ENCODE measurements at places on chromosomes 16 and 17. TPM values are rescaled to one million over a fixed set of nuclear protein-coding genes. Genes with fewer than 3 reads are reported as not detected.

- H3K27me3 ChIP-seq = no peaks in the 10 kb centered on the region
- peak overlapping the region; percentile 59 for H3K27ac ChIP-seq
- H3K4me1 ChIP-seq = peaks cover 39% of the 10 kb centered on the region
Measured at GRCh38 chr16:12184419-12184917, 207.9 kb downstream of the SNX29 start.

GRCh38 chr16:4991754-4992153, 33.6 kb downstream of the SEC14L5 start:
- no peaks in the 10 kb centered on the region for H3K36me3 ChIP-seq
- no peaks in the 10 kb centered on the region for H3K4me1 ChIP-seq
- peaks cover 10% of the 10 kb centered on the region for H3K27me3 ChIP-seq
- no peak overlapping the region for H3K27ac ChIP-seq

- H3K27ac ChIP-seq = peak overlapping the region; percentile 18
- DNase-seq = peak; percentile 80
- no peak overlapping the region for H3K4me3 ChIP-seq
Measured at GRCh38 chr17:75909812-75910274, 5.2 kb upstream of the MRPL38 start.

GRCh38 chr16:67723911-67724305, 4.8 kb upstream of the GFOD2 start:
- no peak for DNase-seq
- H3K4me1 ChIP-seq = peaks cover 7% of the 10 kb centered on the region
- H3K4me3 ChIP-seq = no peak overlapping the region
- no peaks in the 10 kb centered on the region for H3K27me3 ChIP-seq
- no peak overlapping the region for H3K27ac ChIP-seq

- H3K4me3 ChIP-seq = no peak overlapping the region
- no peak for DNase-seq
- H3K27me3 ChIP-seq = no peaks in the 10 kb centered on the region
- no peak overlapping the region for H3K27ac ChIP-seq
- H3K36me3 ChIP-seq = no peaks in the 10 kb centered on the region
Measured at GRCh38 chr17:71987634-71988033, 133.2 kb upstream of the SOX9 start.

GRCh38 chr17:3834811-3835210, 11.2 kb downstream of the NCBP3 start:
- H3K27me3 ChIP-seq = no peaks in the 10 kb centered on the region
- H3K36me3 ChIP-seq = peaks cover 32% of the 10 kb centered on the region
- no peak overlapping the region for H3K4me3 ChIP-seq
- no peak for DNase-seq

DNA sequence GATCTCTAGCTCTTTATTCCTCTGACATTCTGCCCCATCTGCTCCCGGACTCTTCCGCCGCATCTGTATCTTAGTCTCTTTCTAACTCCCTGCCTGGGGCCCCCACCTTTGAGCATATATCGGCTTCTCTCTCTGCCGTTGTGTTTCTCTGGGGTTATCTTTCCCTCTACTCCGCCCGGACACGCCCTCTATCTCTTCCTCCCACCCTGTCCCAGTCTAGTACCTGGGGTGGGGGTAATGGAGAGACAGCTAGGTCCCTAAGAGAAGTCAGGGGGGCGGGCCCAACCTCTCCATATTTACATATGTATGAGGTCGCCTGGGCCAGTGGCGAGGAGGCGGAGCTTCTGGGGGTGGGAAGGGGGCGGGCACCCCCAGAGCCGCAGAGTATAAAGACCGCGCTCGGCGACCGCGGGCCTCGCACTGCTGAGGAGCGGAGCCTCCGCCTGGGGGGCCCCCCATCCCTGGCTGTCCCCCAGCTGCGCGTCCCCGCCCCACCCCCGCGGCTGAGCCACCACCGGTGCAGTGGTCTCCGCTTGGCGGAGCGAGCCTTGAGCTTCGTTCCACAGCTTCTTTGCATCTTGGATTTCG, at the start of gene ATP1B2:
Gene ATP1B2, plus strand, starts transcription at position 418 of the 588 bp plus-strand sequence. CDS start 593 bp downstream, outside the sequence.
- H3K27me3 ChIP-seq = no peaks in the 10 kb centered on the region
- H3K4me3 ChIP-seq = peak within 1 kb of the TSS; percentile 44
- H3K27ac ChIP-seq = peak within 1 kb of the TSS; percentile 50
- peak; percentile 75 for DNase-seq
- no peaks in the 10 kb centered on the region for H3K36me3 ChIP-seq

- H3K36me3 ChIP-seq = no peaks in the 10 kb centered on the region
- no peak for DNase-seq
- H3K4me3 ChIP-seq = no peak overlapping the region
- H3K4me1 ChIP-seq = no peaks in the 10 kb centered on the region
Measured at GRCh38 chr17:11138023-11138422, 103.0 kb upstream of the SHISA6 start.

DNA sequence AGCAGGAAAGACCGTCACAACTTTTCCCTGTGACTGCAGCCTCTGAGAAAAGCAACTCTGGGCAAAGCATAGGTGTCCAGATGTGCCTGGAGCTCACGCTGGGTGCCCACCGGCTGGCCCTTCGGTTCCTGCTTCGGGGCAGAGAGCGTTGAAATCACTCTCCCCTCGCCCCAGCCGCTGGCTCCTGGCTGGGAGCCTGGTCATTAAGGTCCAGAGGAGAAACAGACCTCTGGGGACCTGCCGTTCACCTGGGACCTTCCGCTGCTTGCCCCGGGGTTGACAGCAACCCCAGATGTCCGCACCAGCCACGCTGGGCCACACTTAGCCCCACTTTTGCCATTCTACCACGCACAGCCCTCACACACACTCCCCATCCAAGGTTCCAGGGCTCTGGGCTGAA, 13.1 kb downstream of the MRM3 start:
- no peak for DNase-seq
- peaks cover 14% of the 10 kb centered on the region for H3K4me1 ChIP-seq
- H3K4me3 ChIP-seq = no peak overlapping the region
- H3K27ac ChIP-seq = no peak overlapping the region

- peaks cover 59% of the 10 kb centered on the region for H3K4me1 ChIP-seq
- no peak for DNase-seq
- no peak overlapping the region for H3K4me3 ChIP-seq
- H3K36me3 ChIP-seq = no peaks in the 10 kb centered on the region
- no peak overlapping the region for H3K27ac ChIP-seq
Measured at GRCh38 chr16:72979974-72980373, 68.0 kb downstream of the ZFHX3 start.

DNA sequence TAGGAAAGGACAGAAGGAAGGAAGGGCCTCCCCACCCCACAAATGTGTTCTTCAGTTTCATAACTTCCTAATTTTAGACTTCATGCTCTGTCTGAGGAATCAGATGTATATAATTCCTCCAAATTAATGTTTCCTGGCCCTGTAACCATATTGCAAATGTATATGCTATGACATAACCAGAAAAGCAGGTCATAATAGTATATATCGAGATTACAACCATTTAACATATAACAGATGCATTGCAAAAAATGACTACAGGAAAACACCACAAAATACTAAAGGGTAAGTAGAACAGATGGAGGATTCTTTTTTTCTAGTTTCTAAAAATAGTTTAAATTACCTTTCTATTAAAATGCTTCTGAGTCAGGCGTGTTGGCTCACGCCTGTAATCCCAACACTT, 3.1 kb upstream of the EXOC7 start:
- no peak overlapping the region for H3K4me3 ChIP-seq
- peaks cover 13% of the 10 kb centered on the region for H3K4me1 ChIP-seq
- H3K27me3 ChIP-seq = no peaks in the 10 kb centered on the region
- no peak overlapping the region for H3K27ac ChIP-seq

GRCh38 chr16:26701243-26701886, 365.4 kb upstream of the C16orf82 start:
- H3K4me3 ChIP-seq = no peak overlapping the region
- no peaks in the 10 kb centered on the region for H3K4me1 ChIP-seq
- no peaks in the 10 kb centered on the region for H3K36me3 ChIP-seq
- no peaks in the 10 kb centered on the region for H3K27me3 ChIP-seq
- H3K27ac ChIP-seq = no peak overlapping the region

- H3K27ac ChIP-seq = no peak overlapping the region
- H3K27me3 ChIP-seq = no peaks in the 10 kb centered on the region
- no peaks in the 10 kb centered on the region for H3K36me3 ChIP-seq
- no peak overlapping the region for H3K4me3 ChIP-seq
- H3K4me1 ChIP-seq = peaks cover 9% of the 10 kb centered on the region
- peak; percentile 74 for DNase-seq
Measured at GRCh38 chr17:78117027-78117981, 11.3 kb downstream of the TMC6 start.

- DNase-seq = no peak
- H3K27ac ChIP-seq = no peak overlapping the region
- no peaks in the 10 kb centered on the region for H3K27me3 ChIP-seq
Measured at GRCh38 chr17:36657763-36658490, 56.5 kb downstream of the MRM1 start.

- no peaks in the 10 kb centered on the region for H3K27me3 ChIP-seq
- no peaks in the 10 kb centered on the region for H3K4me1 ChIP-seq
- H3K4me3 ChIP-seq = no peak overlapping the region
- no peaks in the 10 kb centered on the region for H3K36me3 ChIP-seq
Measured at GRCh38 chr16:64712026-64712425, 409.8 kb downstream of the CDH11 start.

GRCh38 chr17:53807286-53807685, 15.4 kb upstream of the KIF2B start:
- H3K36me3 ChIP-seq = no peaks in the 10 kb centered on the region
- H3K4me3 ChIP-seq = no peak overlapping the region
- no peaks in the 10 kb centered on the region for H3K4me1 ChIP-seq
- DNase-seq = no peak

GRCh38 chr16:3068487-3068886, 3.0 kb downstream of the IL32 start:
- peak overlapping the region; percentile 41 for H3K27ac ChIP-seq
- no peaks in the 10 kb centered on the region for H3K4me1 ChIP-seq
- no peaks in the 10 kb centered on the region for H3K36me3 ChIP-seq
- no peak for DNase-seq

GRCh38 chr17:5110816-5111215, 862 bp downstream of the ZNF232 start:
- H3K4me3 ChIP-seq = peak overlapping the region; percentile 68
- no peak for DNase-seq
- peaks cover 13% of the 10 kb centered on the region for H3K36me3 ChIP-seq

GRCh38 chr16:8430401-8430800, 159.9 kb downstream of the TMEM114 start:
- DNase-seq = no peak
- no peaks in the 10 kb centered on the region for H3K27me3 ChIP-seq
- H3K36me3 ChIP-seq = no peaks in the 10 kb centered on the region
- no peak overlapping the region for H3K4me3 ChIP-seq
- no peak overlapping the region for H3K27ac ChIP-seq

- no peaks in the 10 kb centered on the region for H3K36me3 ChIP-seq
- H3K27me3 ChIP-seq = no peaks in the 10 kb centered on the region
- peak; percentile 74 for DNase-seq
- H3K4me1 ChIP-seq = peaks cover 30% of the 10 kb centered on the region
- H3K4me3 ChIP-seq = peak overlapping the region; percentile 48
Measured at GRCh38 chr16:88686062-88686438, 257 bp downstream of the SNAI3 start.

DNA sequence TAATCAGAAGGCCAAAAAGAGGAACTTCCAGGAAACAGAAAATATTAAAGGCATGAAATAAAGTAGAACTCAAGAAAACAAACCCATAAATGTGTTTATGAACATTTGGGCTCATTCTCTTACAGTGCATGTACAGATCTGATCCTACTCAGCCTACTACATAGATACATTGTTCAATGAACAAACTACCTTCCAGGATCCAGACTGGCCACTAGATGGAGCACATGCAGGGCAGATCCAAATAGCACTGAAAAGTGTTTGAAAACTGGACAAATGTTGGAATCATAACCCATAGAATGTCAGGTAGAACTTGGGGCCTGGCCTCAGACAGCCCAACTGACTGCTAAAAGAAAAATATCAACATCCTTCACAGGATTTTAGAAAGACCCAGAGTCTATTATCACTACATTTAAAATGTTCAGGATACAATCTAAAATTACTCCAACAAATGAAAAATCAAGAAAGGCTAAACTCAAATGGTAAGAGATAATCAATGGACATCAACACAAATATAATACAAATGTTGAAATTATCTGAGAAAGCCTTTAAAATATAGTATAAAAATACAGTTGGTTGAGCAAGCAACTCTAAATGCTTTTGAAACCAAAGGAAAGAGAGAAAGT, 122.4 kb upstream of the NUDT7 start:
- no peaks in the 10 kb centered on the region for H3K27me3 ChIP-seq
- no peak overlapping the region for H3K4me3 ChIP-seq
- H3K27ac ChIP-seq = no peak overlapping the region
- no peaks in the 10 kb centered on the region for H3K36me3 ChIP-seq
- DNase-seq = peak; percentile 67

DNA sequence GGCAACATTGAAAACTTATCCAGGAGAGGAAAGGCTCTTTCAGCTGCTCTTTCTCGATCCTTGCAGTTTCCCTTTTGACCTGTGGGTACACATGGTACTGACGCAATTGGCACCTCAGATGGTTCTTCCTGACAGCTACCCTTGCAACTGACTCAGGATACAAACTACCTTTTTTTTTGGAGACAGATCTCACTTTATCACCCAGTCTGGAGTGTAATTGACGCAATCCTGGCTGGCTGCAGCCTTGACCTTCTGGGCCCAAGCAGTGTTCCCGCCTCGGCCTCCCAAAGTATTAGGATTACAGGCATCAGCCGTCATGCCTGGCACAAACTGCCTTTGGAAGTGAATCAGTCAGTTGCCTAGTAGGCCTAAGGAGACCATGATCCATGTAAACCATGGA, 607.2 kb downstream of the WWOX start:
- no peak overlapping the region for H3K4me3 ChIP-seq
- H3K4me1 ChIP-seq = no peaks in the 10 kb centered on the region
- no peak overlapping the region for H3K27ac ChIP-seq
- no peaks in the 10 kb centered on the region for H3K27me3 ChIP-seq
- DNase-seq = no peak
- no peaks in the 10 kb centered on the region for H3K36me3 ChIP-seq

- DNase-seq = no peak
- no peaks in the 10 kb centered on the region for H3K4me1 ChIP-seq
- no peaks in the 10 kb centered on the region for H3K36me3 ChIP-seq
- H3K27ac ChIP-seq = no peak overlapping the region
- H3K4me3 ChIP-seq = no peak overlapping the region
Measured at GRCh38 chr17:13572581-13572980, 29.1 kb downstream of the HS3ST3A1 start.

- no peaks in the 10 kb centered on the region for H3K36me3 ChIP-seq
- no peak overlapping the region for H3K4me3 ChIP-seq
- H3K27me3 ChIP-seq = no peaks in the 10 kb centered on the region
- no peak for DNase-seq
- H3K4me1 ChIP-seq = no peaks in the 10 kb centered on the region
Measured at GRCh38 chr17:69227541-69227940, 1.1 kb downstream of the ABCA10 start.

- no peak overlapping the region for H3K27ac ChIP-seq
- H3K4me3 ChIP-seq = no peak overlapping the region
- no peak for DNase-seq
- H3K4me1 ChIP-seq = peaks cover 10% of the 10 kb centered on the region
- H3K27me3 ChIP-seq = no peaks in the 10 kb centered on the region
Measured at GRCh38 chr17:44335968-44336367, 9.1 kb upstream of the GRN start.

GRCh38 chr17:39008633-39009032, 41.4 kb upstream of the FBXO47 start:
- no peak for DNase-seq
- H3K27ac ChIP-seq = no peak overlapping the region
- H3K36me3 ChIP-seq = no peaks in the 10 kb centered on the region
- H3K4me1 ChIP-seq = no peaks in the 10 kb centered on the region
- H3K4me3 ChIP-seq = no peak overlapping the region

ICAM2 gene
- total RNA-seq = 27.5 TPM

RTN4RL1 gene
- total RNA-seq = 2.3 TPM

PROCA1 gene
- 4.3 TPM for total RNA-seq

LCMT1 gene
- 42.6 TPM for total RNA-seq

FOXO3B gene
- 4.2 TPM for total RNA-seq

DHRS7C gene
- not detected for total RNA-seq

PDE6G gene
- not detected for total RNA-seq

OR1G1 gene
- total RNA-seq = not detected
